GM12892 (cell line): ENCODE measurements at places on chromosomes 3 and 15.

GRCh38 chr15:88220443-88221335, 35.9 kb downstream of the NTRK3 start:
- no peak for DNase-seq

DNA sequence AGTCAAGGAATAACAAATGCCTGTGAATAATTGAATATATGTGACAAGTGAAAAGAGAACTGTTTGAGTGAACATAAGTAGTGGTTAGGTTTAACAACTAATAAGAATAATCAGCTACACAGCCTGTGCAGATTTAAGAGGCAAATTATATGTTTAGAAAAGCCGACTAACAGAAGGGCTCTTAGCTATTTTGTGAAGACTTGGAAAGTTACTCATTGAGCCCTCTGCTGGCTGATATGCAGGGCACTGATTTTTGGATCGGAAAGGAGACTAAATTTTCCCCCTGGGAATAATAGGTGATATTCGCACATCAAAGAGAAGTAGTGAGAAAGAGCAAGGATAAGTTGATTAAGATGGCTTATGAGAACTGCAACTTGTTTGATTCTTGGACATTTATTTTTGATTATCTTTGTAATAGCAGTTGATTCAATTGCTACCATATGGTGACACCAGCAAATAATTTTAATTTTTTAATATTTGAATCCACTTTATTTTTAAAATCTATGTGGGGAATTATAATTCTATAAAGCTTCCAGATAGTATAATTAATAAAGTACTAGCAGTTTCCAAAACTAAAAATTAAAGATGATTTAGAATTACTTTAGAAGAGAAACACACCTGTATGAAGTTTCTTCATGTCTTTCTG, 156.2 kb downstream of the NLGN1 start:
- no peak for DNase-seq

DNA sequence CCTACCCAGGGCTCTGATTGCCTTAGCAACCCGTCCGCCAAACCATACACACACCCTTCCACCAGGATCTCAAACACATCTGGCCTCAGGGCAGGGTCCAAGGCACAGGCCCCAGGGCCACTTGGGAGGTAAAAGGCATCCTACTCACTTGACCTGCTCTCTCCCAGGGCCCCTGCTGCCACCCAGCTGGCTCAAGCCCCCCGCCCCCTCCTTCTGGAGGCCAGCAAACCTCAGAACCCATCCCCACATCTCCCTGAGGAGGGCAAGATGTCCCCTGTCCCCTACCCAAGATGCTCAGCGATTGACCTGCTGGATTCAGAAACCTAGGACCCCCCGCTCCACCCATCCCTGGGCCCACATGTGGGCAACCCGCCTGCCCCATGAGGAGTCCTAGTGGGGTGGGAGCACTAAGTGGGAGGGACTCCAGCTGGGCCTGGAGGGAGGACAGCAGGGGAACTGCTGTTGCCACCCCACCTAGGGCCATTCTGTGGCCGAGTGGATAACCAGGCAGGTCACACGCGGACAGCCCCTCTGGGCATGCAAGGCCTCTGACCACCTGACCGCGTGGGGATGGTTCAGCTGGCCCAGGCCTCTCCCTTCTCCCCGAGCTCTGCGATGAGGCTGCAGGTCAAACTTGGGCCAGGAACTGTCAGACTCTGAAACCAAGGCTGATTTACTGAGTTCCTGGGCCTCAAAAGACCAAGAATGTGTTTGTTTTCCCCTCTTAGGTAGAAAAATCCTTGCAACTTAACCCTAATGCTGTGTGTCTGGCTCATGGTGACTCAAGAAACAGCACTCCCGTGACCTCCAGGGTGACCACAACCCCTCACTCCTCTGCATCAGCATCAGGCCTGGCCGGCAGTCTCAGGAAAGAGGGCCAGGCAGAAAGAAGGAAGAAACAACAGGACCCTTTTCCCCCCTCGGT, 4.2 kb downstream of the MFGE8 start:
- DNase-seq: no peak

GRCh38 chr15:52256930-52257733, 38.5 kb downstream of the MYO5C start:
- DNase-seq: no peak

DNA sequence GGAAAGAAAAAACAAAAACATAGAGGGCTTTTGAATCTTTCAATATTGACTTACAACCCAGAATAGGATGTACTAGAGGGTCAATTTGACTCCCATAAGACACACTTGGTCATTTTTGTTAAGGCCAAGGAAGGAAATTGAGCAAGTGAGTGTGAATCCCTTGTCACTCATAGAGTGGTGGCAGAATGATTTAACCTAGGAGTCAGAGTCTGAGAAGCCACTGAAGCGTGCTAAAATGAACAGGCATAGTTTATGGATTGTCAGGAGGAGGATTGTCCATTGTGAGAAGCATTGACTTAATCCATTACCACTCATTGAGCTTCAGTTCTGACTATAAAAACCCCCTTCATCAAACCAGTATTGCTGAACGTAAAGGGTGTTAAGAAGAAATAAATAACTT, 8.2 kb upstream of the GCSAM start:
- no peak for DNase-seq

- no peak for DNase-seq
These were observed 200.8 kb upstream of the GOLGA6L4 start for GRCh38 chr15:84034578-84035398.

GRCh38 chr3:169478566-169479313, 184.8 kb downstream of the MECOM start:
- DNase-seq: no peak

DNA sequence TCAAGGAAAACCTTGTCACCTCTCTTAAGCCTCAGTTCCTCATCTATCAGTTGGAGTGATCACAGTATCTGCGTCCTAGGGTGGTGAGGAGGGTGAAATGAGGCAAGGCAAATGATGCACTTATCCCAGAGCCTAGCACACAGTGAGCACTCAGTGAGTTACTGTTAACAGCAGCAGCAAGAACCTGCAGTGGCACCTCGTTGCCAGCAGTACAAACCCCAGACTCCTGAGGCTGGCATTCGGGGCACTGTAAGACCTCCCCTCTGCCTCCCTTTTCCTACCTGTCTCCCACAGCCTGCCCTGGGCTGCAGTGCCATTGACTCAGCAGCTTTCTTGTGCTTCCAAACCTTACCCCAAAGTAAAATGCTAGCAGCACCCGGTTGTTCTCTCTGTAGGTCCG, 82.9 kb upstream of the EIF1B start:
- no peak for DNase-seq

- no peak for DNase-seq
These were observed 26.0 kb downstream of the ACAP2 start for GRCh38 chr3:195416795-195417194.

GRCh38 chr3:34263101-34263621, 464.7 kb downstream of the PDCD6IP start:
- no peak for DNase-seq

- no peak for DNase-seq
These were observed 17.3 kb downstream of the MAPKBP1 start for GRCh38 chr15:41791547-41791937.

DNA sequence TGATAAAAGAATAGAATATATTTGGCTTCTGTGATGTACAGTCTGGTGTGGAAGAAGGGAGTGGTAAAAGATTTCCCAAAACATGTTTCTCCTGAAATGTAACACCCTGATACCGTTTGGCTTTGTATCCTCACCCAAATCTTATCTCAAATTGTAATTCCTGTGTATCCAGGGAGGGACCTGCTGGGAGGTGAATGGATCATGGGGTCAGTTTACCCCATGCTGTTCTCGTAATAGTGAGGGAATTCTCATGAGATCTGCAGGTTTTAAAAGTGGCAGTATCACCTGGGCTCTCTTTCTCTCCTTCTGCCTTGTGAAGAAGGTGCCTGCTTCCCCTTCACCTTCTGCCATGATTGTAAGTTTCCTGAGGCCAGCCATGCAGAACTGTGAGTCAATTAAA, 1070.8 kb downstream of the IGSF11 start:
- no peak for DNase-seq

DNA sequence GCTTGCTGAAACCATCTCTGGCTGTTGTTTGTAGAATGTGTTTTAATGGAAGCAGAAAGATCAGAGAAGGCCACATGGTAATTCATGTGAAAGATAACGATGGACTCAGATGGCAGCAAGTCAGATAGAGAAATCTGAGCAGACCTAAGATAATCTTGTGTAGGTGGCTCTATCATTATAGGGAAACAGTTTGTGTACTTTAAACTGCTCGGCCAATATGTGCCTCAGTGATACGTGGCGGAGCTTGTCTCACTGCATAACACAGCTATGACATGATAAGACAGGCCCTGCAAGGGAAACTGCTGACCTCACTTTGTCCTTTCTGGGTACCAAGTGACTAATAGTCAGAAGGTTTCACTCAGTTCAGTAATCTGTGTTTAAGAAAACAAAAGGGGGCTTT, 51.0 kb downstream of the MME start:
- DNase-seq: no peak

- DNase-seq: no peak
These were observed 13.9 kb downstream of the BTBD1 start for GRCh38 chr15:83053151-83053550.

- no peak for DNase-seq
These were observed 332.4 kb downstream of the SATB1 start for GRCh38 chr3:18092726-18093125.

DNA sequence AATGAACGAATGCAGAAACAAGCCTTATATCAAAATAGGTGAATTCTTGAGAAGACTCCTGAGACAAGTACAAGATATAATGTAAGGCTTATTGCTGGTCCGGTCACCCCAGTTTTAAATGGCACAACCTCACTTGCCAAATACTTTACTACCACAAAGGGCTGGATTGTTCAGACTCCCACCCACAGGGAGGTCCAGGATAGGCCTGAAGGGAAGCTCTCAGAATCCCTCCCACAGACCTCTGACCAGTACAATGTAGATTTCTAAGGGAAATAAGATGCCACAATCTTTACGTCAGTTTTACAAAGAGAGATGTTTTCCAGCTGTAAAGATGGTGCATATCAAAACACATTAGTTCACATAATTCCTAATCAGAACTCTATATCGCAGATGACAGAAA, 577.7 kb upstream of the ADAMTS9 start:
- DNase-seq: no peak

GRCh38 chr3:106056931-106057330, 188.1 kb upstream of the CBLB start:
- no peak for DNase-seq

GRCh38 chr3:135922903-135923250, 42.7 kb upstream of the PPP2R3A start:
- no peak for DNase-seq

GRCh38 chr3:151584566-151584965, 123.7 kb upstream of the IGSF10 start:
- DNase-seq: no peak

GRCh38 chr3:177263615-177264368, 66.5 kb upstream of the TBL1XR1 start:
- DNase-seq: no peak

GRCh38 chr3:4703054-4703480, 209.9 kb downstream of the ITPR1 start:
- DNase-seq: no peak

DNA sequence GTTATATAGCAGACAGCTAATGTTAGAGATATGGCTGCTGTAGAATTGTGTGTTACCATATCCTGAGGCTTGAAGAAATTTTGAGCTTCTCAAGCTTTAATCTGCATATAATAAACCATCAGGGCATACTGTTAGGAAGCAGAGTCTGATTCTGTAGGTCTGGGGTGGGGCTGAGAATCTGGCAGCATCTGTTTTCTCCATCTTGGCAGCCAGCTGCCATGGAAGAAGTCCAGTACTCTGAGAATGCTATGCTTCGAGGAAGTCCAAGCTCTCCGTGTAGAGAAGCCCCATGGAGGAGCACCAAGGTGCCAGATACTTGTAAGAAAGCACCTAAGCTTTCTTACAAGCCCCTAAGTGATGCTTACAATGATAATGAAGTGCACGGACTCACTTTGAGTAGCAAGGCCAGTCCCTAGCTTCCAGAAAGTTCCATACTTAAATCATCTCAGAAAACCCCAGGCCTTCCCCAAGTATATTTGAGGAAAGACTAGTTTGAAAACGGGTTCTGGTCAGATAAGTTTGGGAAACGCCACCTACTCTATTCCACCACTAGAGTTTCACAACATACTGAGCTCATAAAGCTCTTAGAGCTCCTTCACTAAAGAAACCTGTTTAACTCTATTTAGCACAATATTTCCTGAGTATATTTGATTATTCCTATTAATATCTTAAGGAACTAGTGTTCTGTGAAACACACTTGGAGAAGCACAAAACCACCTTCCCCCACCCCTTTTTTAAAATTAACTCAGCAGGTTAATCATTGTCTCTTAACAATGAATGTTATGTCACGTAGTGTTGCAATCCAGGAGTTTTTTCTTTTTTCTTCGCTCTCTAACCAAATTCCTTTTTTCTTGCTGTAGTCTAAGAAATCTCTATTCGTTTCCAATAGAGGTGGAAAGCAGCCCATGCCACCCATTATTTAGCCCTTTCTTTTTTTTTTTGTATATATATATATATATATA, 59.9 kb upstream of the RASGRP1 start:
- no peak for DNase-seq

DNA sequence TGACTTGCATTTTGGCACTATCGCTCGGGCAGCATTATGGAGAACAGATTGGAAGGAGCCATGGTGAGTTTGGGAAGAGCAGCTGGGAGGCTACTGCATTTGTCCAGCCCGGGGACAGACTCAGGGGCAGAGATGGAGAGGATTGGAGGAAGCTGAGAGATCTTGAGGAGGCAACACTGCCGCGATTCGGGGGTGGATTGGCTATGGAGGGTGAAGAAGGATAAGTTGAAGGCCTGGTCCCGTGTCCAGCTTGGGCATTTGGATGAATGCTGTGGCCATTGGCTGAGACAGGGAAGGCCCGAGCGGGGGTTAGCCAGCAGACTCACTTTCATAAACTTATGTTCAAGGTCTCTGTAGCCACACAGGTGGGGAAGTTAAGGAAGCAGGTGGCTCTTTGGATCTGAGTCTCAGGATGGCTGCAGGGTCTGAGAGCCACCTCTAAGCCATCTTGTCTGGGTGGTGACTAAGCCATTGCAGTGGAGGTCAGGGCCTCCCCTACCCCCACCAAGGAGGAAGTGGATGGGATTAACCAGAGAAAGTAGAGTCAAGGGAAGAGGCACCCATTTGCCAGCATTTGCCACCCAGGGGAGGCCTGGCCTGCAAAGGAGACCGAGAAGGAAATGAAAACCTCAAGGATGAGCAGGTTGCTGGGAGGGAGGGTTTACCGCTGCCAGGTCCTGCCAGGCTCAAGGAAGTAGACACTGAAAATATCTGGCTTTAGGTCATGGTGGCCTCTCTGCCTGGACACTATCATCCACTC, 144.0 kb upstream of the TLE3 start:
- no peak for DNase-seq

DNA sequence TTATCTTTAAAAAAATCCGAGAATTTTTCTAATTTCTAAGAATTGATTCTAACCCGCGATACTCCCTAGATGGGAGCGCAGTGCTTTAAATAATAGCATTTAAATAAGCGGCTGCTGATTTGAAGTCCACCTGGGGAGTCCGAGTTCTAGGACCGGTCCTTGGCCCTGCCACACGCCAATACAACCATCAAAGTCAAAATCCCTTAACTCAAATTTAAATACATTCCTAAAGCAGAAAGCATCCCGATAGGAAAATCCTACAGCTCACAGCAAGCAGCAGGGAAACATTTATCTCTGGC, 508 bp upstream of the ECT2 start:
- DNase-seq: no peak

- DNase-seq: no peak
These were observed 320.4 kb downstream of the CTNNB1 start for GRCh38 chr3:41519746-41520145.

GRCh38 chr3:141095546-141095937, 44.4 kb downstream of the SPSB4 start:
- DNase-seq: no peak
